ENCODE measurements at places on chromosomes 4 and X.
A peak's percentile ranks its signal among the peaks of the same experiment; 100 is the strongest.

DNA sequence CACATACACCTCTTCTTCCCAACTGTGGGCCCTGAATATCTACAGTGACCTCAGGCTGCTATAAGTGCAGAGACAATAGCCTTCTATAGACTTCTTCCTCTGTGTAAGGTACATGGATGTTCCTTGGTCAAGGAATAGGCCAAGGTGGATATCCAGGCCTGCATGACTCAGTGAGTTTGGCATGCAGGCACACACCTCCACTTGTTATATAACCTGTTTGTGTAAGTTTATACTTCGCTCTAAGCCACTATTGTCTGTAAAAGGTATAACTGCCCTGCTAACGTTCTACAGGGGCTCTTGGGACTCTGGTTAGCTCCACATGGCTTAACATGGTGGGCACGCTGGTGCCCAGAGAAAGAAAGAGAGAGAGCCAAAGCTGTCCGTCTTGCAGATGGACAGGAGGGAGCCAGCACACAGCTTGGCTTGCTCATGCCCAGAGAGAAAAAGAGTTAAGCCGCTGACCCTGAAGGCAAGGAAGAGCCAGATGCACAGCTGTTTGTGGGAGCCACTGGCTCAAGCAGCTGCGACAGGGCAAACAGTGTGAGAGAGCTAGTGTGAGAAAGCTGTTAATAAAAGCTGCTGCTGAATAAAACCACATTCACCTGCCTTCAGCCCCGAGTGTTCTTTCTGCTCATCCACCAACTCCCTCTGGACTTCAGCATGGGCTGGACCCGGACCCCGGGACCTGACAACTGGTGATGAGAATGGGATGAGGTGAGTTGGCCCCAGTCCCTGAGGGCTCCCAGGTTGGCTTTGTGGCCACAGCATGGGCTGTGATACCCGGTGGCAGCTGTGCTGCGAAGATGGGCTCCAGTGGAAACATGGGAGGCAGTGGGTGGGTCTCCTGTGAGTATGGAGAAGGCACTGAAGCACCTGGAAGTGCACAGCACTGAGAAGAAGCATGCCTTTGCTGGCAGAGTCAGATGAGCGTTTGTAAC is 44.5 kb upstream of the ZBTB33 start:
- DNase-seq = no peak

DNA sequence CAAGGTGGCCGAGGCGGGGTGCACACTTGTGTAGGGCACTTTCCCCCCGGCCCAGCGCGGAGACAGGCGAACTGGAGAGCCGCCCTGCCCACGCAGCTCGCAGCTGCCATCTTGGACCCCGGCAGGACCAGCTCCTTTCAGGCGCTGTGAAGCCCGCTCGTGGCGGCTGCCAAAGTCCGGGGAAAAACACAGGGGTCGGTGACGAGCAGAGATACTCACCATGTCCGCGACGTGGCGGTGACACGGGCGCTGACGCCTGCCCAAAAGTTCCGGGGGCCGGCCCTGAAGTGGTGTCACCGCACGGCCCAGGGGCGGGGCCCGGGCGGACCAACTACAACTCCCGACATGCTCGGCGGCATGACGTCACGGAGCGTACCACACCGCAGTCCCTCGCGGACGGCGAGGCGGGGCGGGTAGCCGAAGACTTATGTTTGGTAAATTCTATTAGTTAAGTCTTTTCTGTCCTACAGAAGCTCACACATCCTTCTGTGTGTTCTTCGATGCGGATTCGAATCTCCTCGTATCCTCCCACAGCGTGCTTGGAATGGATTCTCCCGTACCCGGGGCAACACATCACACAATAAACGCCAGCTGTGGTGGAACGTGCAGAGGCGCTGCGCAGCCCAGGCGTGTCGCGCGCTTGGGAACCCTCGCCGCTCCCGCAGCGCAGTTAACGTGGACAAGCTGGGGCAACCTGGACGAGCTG is at the start of gene UFSP2:
UFSP2 (minus strand) TSS at position 318 of the 706 bp plus-strand sequence; CDS start at position 222, 96 bp downstream.
- DNase-seq = peak; percentile 88

DNA sequence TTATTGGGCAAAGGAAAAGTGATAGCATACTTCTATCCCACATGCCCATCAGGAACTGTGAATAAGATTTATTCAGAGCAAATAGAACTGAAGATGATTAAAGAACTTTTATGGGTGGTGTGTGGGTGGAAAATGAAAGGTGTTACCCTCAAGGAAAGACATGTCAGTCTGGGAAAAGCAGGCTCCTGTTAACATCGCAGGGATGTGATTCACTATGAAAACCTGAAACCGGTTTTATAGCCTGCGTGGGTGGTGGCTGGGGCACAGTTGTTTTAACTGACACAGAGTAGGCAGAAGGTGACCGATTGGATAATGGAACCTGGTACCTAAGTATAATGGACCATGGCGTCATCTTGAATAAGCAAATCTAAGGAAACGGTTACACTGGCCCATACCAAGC is 61.3 kb upstream of the CASK start:
- peak; percentile 21 for DNase-seq

GRCh38 chrX:121244511-121244910 is 197.1 kb downstream of the GLUD2 start:
- DNase-seq = no peak

- DNase-seq = no peak
Measured at GRCh38 chr4:125352521-125352920, 37.8 kb downstream of the FAT4 start.

GRCh38 chrX:21905953-21906352 is 34.6 kb upstream of the SMS start:
- DNase-seq = no peak

DNA sequence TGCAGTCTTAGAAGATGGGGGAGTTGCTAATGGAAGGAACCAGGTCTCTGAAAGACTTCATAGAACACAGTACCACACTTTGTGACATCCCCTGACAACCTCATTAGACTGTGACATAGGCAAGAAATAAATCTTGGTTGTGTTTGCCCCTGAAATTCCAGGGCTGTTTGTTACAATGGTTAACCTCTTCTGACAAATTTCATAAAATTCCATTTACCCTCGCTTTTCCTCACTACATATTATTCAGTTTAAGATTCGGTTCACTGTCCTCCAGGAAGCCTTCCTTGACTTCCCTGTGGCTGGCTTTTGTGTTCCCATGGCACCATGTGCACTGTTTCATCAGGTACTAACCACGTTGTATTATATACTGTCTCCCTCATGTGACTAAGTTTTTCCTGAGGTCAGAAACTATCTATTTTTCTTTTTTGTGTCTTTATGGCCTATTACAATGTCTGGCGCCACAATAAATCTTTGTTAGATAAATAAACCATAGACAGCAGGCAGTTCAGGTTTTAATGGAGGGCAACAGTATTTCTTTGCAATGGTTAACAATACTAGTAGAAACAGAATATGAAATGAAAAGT is 54.2 kb downstream of the ATXN3L start:
- no peak for DNase-seq

DNA sequence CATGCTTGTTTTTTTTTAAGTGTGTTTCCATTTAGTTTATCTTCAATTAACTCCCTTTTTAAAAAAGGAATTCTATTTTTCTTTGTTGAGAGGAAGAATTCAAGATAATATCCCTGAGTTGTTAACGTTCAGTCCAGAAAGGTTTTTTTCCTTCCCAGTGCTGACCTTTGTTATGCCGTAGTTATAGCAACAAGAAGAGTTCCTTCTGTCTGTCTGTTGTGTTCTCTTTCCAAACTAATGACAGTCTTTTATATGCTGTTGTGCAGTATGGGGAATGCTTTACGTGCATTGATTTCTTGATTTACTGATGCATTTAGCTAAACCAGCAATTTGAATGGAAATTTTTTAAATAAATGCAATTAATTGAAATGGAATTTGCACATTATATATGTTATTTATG is 6.6 kb upstream of the CXXC4 start:
- DNase-seq = no peak

DNA sequence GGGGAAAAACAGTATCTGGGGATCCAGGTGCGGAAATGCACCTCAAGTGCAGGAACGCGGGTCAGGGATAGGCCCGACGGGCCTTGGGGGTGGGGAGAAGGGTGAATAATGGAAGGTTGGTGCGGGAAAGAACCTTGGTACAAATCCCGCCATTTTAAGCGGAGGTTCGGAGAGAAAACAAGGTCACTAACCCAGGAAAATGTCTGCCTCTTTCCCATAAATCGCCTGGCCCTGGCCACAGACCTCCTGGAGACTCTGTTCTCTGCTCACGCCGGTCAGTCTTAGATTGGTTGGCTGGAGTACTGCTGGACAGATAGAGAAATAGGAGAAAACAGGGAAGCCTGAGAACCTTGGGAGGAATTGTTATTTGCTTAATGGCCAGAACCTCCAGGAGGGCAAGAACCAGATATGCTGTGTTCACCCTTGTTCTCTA is 897 bp upstream of the FBXL5 start:
- no peak for DNase-seq

DNA sequence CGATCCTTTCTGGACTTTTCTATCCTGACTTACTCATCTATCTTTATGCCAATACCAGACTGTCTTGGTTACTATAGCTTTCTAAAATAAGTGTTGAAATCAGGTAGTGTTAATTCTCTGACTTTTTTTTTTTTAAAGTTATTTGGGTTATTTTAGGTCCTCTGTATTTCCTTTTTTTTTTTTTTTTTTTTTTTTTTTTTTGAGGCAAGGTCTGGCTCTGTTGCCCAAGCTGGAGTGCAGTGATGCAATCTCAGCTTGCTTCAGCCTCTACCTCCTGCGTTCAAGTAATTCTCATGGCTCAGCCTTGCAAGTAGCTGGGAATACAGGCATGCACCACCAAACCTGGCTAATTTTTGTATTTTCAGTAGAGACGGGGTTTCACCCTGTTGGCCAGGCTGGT is 2.8 kb upstream of the NELFA start:
- DNase-seq = no peak

DNA sequence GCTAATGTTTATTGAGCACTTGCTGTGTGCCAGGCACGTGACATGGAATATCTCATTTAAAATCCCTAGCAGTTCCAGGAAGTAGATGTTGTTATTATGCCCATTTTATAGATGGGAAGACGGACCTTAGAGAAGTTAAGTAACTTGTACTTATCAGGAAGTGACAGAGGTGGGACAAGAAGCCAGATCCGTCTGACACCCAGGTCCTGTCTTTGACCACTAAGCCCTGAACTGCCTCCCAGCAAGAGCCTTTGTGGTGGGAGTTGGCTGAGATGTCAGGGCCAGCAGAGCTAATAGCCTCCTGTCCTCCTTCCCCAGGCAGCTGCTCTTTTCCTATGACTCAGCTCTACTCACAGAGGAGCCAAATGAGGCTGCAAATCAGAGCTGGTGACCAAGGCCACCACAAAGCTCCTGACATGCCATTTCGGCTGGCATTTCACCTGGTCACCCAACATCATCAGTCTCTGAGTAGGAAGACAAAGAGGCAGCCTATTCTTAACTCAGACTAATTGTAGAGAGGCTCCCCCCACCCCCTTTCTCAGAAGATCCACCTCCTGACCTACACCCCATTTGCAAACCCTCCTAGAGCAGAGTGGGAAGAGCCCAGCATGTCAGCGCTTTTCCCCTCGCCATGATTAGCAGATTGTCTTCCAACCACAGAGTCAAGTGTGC is 175.1 kb upstream of the KIT start:
- DNase-seq = no peak

DNA sequence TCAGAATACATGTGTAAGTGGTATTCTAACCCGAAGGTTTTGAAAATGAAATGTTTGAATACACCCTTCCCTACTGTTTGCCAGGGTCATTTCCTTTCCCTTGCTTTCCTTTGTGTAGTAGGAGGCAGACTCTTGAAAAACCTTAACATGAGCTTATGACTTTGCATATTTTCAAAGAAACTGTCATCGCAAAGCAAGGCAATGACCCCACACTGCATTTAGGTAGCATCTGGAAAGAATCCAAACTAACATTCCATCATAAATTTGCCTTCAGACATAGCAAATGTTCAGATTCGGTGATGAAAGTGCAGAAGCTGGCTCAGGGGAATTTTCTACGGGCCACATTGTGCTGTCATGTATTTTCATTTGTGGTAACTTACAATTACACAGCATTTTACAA is 32.3 kb downstream of the SH2D1A start:
- no peak for DNase-seq

GRCh38 chrX:149398027-149398426 is 107.1 kb downstream of the IDS start:
- DNase-seq = no peak

GRCh38 chrX:32673193-32673592 is 538.2 kb downstream of the DMD start:
- no peak for DNase-seq

GRCh38 chr4:37748485-37748884 is 62.3 kb upstream of the RELL1 start:
- no peak for DNase-seq

GRCh38 chr4:184286358-184286757 is 68.7 kb upstream of the ENPP6 start:
- no peak for DNase-seq

DNA sequence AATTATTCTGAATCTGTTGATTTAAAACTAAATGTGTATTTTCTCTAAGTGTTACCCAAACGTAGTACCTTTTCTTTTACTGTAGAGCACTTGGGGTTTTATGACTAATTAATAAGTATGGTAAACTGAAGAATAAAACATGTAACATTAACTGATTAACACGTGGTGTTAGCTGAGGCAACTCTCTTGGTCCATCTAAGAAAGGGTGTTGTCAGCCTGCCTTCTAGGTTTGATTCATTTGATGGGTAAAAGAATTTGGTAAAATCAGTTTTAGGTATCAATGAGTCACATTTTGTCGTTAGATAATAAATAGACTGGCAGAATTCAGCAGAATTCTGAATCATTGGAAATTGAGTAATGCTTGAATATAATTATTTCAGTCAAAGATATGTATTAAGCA is 99.7 kb downstream of the AFF1 start:
- DNase-seq = no peak

GRCh38 chr4:28250646-28251045 is 1390.0 kb downstream of the STIM2 start:
- no peak for DNase-seq

- no peak for DNase-seq
Measured at GRCh38 chrX:108036298-108036973, 8.4 kb upstream of the VSIG1 start.

- no peak for DNase-seq
Measured at GRCh38 chrX:24696294-24696693, 2.6 kb downstream of the POLA1 start.

GRCh38 chr4:159829184-159829583 is 726.3 kb downstream of the RAPGEF2 start:
- no peak for DNase-seq

DNA sequence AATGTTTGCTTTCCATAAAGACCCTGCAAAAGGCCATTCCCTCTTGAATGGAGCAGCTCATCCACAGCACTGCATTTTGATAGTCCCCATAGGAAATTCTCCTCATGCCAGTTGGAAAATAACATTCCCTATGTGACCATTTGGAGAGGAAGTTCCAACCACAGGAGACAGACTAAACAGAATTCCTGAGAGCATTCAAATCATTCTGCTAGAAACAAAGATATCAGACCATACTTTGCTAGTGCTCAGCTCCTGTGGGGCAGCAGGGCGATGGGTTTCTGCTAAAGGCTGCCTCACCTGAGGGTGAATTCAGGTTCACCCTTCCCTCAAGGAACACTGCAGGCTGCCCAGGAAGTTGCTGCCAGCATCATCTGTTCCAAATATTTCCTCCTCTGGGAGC is 58.8 kb downstream of the LNX1 start:
- DNase-seq = no peak

- no peak for DNase-seq
Measured at GRCh38 chr4:170589597-170590191, 499.9 kb upstream of the AADAT start.

- no peak for DNase-seq
Measured at GRCh38 chrX:147174591-147174990, 360.0 kb upstream of the CXorf51A start.
